Stimulated activated CD4-positive, alpha-beta T cell treated with anti-CD3 and anti-CD28 coated beads, Interleukin-1b, Interleukin-23, amount 100 ng/mL, for 1 hour (primary cell): ENCODE measurements at places on chromosomes 5 and 9.

GRCh38 chr9:137188490-137189296 lies at the start of the genes ANAPC2 and SSNA1:
Gene ANAPC2, minus strand, starts transcription at chr9:137188560. Its CDS starts 28 bp downstream, at chr9:137188532.
Gene SSNA1, plus strand, starts transcription at chr9:137188676. Its CDS starts 51 bp downstream, at chr9:137188727.
- peak; percentile 80 for DNase-seq

GRCh38 chr5:95194856-95195255 lies 90.0 kb downstream of the MCTP1 start:
- no peak for DNase-seq

GRCh38 chr9:128149951-128150593 lies 819 bp downstream of the LCN2 start:
- no peak for DNase-seq

- DNase-seq: no peak
Observed at GRCh38 chr5:124920909-124921666, 174.6 kb upstream of the ZNF608 start.

DNA sequence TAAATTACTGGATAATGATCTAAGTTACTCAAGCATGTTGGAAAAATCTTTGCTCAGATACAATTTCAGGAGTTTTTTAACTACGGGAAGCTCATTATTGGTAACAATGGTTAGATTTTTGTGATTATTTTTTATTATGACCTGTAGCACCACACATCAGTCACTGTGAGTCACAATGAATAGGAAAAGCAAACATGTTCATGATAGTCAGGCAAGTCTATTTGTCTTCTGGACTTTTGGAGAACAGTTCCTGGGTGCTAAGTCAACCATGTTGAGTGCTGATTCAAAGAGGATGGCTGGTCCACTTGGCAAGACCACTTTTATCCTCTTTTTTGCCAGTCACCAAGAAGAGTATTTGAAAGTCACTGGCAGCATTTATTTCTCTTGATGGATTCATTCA lies 403.2 kb downstream of the KIF4B start:
- DNase-seq: no peak

GRCh38 chr9:127545196-127546124 lies 66.6 kb upstream of the STXBP1 start:
- no peak for DNase-seq

DNA sequence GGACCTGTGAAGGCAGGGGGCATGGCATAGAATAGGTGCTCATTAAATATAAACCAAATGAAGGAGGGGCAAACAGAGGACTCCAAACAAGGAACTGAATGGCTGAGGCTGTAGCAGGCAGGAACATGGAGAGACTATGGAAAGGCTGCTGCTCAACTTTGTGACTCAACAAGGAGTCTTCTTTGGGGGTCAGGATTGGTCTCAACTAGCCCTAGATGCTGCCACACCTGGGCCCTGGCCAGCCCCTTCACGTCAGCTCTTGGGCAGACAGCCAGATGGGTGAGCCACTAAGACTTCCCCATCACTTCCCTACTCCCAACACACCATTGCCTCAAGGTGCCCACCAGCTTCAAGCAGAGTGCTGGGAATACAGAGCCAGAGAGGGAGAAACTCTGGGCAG lies 11.0 kb downstream of the RPP25L start:
- no peak for DNase-seq

GRCh38 chr5:96433066-96433447 lies at the start of gene PCSK1:
Gene PCSK1, minus strand, starts transcription at chr5:96433248. Its CDS starts 206 bp downstream, at chr5:96433042.
- no peak for DNase-seq

DNA sequence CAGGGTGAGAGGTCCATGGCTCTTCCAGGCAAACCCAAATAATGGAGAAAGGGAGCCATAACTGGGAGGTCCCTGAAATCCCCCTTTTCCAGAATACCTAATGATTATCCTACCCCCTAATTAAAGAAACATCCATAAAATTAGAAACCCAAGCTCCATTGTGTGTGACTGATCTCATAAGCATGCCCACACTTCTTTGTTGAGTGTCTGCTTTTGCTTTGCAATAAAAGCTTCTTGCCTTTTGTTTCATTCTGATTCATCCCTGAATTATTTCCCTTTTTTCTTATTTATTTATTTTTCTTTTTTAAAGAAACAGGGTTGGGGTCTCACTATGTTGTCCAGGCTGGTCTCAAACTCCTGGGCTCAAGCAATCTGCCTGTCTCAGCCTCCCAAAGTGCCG lies 33.1 kb downstream of the BTF3 start:
- no peak for DNase-seq

DNA sequence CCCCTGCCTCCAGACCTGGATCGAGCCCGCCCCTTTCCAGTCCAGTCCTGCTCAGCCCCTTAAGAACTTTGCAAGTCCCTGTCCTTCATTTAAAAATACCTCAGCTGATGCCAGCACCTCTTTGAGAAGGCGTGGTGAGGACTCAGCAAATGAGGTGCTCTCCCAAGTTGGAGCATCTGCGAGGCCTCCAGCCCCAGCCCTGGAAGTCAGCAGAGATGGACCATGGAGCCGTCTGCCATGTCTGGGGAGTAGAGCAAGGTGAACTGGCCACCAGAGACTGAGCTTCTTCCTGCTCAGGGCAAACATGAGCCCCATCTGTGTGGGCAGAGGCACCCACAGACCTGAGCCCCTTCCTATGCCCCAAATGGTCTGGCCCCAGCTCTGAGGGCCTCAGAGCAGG lies 71.5 kb downstream of the UBE2QL1 start:
- DNase-seq: no peak

- DNase-seq: no peak
Observed at GRCh38 chr5:9720361-9720760, 90.2 kb upstream of the TAS2R1 start.

- DNase-seq: no peak
Observed at GRCh38 chr9:34526026-34526425, 3.2 kb upstream of the ENHO start.

- no peak for DNase-seq
Observed at GRCh38 chr9:107684224-107684623, 194.7 kb upstream of the KLF4 start.

GRCh38 chr9:21974722-21975409 lies 19.3 kb downstream of the CDKN2A start:
- DNase-seq: no peak

DNA sequence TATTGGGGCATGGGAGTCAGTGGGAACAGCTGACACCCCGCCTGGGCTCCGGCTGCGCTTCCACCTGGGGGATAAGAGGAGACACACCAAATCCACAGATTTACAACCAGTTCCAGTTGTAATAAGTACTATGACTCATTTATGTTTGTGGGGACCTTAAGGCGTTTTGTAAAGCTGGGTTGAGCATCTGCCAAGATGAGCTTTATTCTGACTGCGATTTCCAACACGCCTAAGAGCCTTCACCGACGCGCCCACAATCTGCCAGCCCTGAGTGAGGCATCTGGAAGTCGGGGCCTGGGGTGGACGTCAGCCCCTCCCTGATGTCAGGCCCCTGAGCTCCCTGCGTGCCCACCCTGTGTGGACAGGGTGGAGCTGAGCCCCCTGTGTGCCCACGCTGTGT lies 14.3 kb upstream of the LHX3 start:
- no peak for DNase-seq

DNA sequence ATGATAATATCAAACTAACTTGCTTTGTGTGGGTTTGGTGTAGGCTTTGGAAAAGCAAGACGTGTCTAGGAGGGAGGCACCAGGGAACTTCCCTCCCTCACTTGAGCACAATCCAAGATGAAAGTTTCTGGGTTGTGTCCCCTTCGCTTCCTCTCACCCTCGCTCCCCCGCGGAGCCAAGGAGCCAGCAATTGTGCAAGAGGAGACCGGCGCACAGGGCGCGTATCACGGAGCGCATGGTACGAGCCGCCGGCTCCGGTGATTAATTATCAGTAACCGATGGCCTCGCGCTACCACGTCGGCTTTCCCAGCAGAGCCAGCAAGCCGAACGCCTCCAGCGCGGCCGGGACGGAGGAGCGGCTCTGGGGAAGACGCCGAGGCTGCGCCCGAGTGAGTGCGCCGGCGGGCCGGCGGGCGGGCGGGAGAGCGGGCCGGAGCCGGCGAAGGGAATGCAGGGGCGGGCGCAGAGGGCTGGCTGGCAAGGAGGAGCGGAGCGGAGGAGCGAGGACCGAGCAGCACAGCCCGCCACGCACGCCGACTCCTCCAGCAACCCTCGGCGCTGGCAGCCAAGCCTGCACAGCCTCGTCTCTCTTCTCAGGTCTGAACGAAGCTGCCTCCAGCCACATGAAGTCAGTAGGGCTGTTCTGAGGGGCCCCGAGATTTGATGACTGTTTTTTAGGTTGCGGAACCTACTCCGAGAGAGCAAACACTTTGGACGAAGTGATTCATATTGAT lies 143.6 kb downstream of the BNC2 start:
- DNase-seq: no peak

GRCh38 chr9:35732800-35733541 lies 505 bp downstream of the CREB3 start:
- no peak for DNase-seq

DNA sequence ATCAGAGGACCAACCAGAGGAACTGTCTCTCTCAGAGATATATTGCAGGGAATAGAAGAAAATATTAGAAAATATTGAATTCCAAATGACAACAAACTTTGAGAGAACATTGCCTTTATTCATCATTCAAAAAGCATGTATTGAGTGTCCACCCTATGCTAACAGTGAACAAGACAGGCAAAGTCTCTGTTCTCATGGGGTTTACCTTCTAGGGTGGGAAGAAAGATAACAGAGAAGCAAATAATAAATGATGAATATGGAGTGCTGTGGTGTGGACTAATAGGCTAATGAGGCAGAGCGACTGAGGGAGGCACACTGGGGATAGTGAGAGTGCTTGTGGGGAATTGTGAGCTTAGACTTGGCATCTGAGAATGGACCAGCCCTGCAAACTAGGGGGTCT lies 43.4 kb upstream of the SHB start:
- no peak for DNase-seq

- DNase-seq: no peak
Observed at GRCh38 chr9:12818431-12819000, 43.7 kb downstream of the LURAP1L start.

GRCh38 chr5:19479562-19479961 lies 508.4 kb downstream of the CDH18 start:
- no peak for DNase-seq

DNA sequence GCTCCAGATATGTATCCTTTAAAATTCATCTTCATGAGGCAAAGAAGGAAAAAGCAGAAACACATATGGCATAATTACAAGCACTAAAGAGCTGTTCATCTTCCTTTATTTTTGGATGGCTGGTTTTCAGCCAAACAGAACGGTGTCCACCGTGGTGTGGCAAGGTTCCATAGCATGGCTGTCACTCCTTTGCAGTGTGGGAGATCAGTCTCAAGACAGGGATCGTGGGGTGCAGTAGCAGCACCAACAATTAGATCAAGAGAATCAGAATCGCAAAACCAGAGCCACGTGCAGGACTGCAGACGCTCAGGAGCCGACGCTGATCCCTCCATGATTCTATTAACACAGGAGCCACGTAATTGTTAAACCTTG lies 79.5 kb downstream of the SEMA4D start:
- no peak for DNase-seq

DNA sequence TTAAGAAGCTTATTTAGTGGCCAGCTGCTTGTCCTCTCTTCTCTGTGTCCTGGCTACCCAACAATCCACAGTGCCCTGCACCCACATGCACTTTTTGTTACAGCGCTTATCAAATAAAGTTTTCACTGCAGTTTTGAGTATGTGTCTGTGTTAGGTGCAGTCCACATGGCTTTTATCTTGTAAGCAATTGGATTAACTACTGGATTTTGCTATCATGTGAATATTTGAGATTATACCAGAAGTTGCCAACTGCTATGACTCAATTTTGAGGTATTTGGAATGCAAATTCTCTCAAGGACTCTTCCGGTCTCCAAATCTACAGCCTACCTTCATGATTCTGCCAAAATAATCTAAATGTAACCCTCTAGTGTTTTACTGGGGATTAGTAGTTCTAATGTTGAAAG lies 690.2 kb downstream of the NR2F1-AS1 start:
- DNase-seq: no peak

- DNase-seq: no peak
Observed at GRCh38 chr5:132115375-132115774, 41.8 kb downstream of the CSF2 start.

- no peak for DNase-seq
Observed at GRCh38 chr5:53476531-53477480, 3.6 kb upstream of the FST start.

- no peak for DNase-seq
Observed at GRCh38 chr5:175035882-175036533, 311.6 kb downstream of the MSX2 start.

DNA sequence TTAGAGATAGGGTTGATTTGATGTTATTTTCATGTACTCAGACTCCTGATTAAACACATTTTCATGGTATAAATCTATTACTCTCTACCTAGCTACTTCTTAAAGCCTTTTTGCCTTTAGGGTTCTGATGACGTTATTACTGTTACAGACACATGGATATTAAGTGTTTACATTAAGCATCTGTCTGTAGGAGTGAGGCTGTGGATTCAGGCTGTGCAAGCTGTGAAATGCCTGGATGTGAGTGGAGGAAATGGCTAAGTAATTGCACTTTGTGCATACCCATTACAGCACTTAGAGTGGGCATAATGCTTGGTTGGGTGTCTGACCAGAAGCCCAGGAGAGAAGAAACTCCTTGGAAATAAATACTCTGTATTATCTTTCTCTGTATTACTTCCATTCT lies 186.8 kb downstream of the SNX18 start:
- no peak for DNase-seq

- no peak for DNase-seq
Observed at GRCh38 chr5:74288448-74289108, 351.9 kb downstream of the ENC1 start.

DNA sequence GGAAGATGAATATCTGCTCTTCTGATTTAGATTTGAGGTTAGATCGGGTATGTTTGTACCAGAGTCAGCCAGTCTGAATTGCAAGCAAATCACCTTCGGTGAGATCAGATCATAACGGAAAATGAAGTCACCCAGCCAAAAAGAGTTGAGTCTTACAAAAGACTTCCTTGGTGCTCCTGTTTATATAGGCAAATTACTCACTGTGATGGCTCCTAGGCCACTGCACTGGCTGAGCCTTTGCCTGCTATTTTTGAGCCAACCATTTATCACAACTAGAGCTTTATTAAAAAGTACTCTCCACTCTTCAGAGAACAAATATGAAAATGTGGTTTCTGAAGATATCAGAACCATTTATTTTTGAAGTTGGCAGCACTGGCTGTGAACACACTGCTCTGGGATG lies 277.7 kb upstream of the PCSK5 start:
- DNase-seq: no peak
